ENCODE measurements at places on chromosomes 11 and 22.

DNA sequence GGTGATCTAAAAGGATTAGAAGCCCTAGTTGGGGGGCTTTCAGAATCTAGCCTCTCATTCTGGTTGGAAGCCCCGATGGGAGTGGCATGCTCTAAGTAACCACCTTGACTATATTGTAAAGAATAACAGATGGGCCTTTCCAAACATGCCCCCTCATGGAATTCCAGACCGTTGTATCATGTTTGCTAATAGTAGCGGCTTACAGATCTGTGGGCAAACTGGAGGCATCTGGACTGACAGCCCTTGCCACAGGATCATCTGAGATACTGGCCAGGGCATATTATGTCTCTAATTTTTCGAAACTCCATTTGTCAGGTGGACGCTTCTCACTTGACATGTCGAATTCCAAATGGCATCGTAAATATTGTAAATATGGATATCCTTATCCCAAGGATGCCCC, 10.5 kb downstream of the APIP start:
- DNase-seq: no peak

DNA sequence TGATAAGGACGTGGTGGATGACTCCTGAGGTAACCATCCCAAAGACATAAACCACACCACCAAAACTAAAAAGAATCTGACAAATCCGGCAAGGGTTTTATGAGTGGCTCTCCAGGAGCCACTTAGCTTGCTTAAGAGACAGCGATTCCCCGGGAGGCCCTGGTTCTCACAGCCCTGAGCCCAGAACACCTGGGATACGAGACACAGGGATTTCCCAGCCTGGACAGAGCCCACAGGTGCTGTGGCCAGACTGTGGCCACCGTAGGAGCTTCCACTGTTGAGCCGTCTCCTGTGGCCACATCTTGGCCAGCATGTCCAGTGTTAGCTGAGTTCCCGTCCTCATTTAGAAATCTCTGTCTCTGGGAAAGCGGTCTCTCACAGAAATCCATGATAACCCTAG, 71.2 kb upstream of the ASPHD2 start:
- no peak for DNase-seq

GRCh38 chr11:48169717-48170116, 46.9 kb upstream of the OR4B1 start:
- no peak for DNase-seq

DNA sequence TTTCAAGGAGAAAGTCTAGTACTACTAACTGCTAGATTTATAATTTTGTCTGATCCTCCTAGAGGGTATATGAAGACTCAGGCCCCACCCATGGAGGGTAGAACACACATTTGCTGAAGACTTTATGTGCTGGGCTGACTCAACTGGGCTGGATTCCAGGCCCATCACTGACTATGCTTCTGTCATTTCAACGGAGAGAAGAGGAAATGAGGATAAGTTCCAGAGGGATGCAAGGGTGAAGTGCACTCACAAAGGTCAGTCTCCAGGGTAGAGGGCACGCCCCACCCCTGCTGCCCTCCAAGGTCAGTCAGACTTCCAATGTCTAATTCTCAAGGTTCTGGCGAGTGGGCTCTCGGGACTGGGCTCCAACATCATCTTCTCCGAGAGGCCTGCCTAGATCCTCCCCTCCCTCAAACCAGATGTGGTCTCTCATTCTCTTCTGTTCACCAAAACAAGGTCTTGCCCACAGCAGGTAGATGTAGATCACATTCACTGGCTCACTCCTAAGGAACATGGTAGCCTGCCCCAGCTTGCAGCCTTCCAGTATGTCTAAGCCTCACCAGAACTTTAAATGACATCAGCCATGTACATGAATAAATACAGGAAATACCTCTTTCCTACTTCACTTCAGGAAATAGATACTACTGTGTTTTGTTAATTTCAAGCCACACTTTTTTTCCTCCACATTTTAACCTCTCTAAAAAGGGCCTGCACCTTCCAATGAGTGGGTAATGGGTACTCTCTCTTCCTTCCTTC, 7.3 kb upstream of the C11orf86 start:
- DNase-seq: no peak

- DNase-seq: peak; percentile 85
Observed at GRCh38 chr11:121451986-121452608, at the start of gene SORL1. Gene SORL1 (plus strand): TSS chr11:121452314. CDS start chr11:121452332, 18 bp downstream.

DNA sequence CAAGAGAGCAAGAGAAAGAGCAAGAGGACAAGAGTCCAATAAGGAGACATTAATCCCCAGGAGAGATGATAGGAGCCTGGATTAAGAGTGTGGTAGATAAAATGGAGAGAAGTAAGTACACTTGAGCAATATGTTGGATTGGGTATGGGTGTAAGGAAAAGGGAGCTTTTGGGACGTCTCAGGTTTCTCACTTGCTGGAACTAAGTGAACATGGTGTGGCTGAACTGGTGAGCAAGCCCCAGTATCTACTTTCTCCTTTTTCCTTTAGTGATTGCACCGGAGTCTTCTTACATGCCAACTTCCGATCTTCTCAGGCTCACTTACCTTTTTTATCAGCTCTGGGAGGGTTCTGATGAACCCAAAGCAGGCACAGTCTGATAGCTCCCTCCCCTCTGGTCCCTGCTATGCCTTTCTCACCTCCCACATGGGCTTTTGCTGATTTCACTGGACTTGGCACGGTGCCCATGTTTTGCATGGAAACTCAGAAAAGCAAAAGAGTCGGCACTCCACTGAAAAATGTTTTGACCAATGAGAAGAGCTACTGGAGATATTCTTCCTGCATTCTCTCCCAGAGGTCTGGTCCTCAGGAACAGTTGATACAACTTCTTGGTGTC, 14.5 kb upstream of the APLNR start:
- no peak for DNase-seq

GRCh38 chr22:29784451-29785361, 17.5 kb downstream of the UQCR10 start:
- no peak for DNase-seq

DNA sequence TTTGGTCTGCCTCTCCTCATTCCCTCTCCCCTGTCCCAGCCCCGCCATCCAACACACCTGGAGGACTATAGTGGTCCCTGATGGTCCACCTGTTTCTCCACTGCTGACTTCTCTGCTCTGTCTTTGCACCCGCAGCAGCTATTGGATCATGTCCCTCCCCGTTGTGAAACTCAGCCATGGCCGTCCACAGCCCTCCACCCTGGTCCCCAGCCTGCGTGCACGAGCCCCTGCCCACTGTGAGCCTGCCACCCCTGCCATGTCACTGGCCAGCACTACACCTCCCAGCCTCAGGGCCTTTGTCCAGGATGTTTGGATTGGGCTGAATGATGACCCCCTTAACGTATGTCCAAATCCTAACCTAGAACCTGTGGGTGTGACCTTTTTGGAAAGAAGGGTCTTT, 47.7 kb upstream of the SMIM38 start:
- DNase-seq: no peak

DNA sequence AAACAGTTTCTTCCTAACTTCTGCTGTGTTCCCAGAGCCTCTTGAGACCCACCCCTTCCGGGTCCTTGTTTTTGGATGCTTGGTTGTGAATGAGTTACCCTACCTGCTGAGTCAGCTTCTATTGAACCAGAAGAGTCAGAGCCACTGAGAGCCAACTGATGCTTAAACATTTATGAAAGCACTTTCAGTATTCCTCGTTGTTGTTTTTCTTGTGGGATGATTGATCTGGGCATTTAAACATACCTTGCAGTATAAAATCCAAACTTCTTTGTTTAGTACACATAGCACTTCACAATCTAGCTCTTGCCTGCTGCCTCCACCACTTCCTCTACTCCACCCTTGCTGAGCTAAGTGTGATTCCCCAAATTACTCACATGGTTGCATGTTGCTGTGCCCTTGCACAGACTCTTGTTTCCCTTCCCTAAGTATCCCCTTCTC, 5.5 kb downstream of the PRSS23 start:
- DNase-seq: peak; percentile 48

DNA sequence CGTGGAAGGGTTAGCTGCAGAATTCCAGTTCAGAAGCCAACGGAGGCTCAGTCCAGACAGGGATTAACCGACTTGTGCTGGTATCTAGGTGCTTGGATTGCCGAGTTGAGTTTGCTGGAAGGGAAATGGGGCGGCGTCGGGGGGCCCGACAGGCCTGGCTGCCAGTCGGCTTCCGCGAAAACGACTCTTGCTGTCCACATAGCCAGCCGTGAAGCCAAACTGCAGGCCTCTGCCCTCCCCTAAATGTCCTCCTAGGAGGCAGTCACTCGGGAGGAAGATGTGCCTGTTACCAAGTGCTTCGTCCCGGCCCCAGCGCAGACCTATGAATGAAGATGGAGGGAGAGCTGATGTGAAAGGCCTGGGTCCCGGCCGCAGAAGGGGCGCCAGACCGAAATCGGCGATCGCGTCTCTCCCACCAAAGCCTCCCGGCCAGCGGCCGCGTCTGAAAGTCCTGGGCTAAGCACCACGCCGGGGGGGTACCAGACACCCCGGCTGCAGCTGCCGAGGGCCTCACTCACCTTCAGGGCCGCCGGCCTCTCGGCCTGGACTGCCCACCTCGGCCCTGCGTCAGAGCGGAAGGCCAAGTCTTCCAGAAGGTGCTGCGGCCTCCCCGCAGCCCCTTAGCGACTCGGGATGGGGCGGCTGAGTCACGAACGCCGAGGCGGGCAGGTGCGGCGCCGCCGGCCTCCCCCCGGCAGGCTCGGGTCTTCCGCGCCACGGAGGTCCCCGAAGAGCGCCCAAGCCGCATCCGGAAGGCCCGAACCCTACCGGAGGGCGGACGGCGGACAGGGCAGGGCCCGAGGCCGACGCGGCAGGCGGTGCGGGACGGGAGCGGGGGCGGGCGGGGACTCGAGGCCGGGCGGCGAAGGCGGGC, 7.5 kb downstream of the DPAGT1 start:
- DNase-seq: peak; percentile 48

- no peak for DNase-seq
Observed at GRCh38 chr22:44730490-44731356, 21.7 kb upstream of the ARHGAP8 start.

DNA sequence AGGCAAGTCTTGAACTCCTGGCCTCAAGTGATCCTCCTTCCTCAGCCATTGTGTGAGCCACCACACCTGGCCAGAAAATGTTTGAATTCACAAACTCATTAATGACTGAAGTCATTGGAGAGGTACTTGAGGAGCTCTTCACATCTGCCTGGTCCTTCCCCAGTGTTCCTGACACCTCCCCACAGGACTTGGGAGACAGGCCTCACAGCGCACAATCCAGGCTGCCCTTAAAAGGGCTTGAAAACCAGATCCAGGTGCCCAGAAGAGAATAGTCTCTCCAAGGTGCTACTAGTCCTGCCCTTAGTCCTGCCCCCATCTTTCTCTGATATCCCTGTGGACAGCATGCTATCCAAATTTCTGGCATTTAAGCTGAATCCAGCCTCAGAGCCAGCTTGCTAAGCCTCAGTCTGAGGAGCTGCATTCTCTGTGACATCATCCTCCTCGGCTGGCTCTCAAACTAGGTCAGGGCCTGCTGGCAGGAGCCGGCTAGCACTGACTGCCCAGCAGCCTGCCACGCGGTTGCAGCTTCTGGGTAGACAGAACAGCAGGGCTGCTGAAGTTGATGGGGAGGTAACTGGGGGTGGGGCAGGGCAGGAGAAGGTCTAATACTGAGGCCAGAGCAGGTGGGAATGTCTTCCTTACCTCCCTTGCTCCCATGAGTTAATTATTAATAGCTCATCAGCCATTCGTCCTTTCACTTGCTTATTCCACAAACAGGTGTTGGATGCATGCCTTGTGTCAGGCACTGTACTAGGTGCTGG, 35.3 kb upstream of the NECTIN1 start:
- no peak for DNase-seq

- DNase-seq: no peak
Observed at GRCh38 chr11:126679033-126679432, 321.5 kb downstream of the KIRREL3 start.

- peak; percentile 76 for DNase-seq
Observed at GRCh38 chr11:122882857-122883645, 492 bp downstream of the JHY start.

GRCh38 chr22:29003975-29004646, 57.5 kb downstream of the C22orf31 start:
- no peak for DNase-seq

DNA sequence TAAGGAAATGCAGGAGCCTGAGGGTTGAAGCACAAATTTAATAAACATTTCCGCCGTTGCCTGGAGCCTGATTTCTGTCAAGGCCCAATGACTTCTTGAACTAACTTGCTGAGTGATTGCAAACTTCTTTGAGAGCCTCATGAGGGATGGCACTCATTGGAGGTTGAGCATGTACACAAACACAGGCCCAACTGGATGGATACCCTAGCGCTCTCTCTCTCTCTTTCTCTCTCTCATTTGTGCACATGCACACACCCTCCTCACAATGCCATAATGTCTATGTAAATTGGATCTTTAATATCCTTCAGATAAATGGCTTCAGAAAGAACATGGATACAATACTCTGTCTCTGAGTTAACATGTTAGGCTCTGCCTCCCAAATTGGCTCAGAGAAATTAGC, 597.7 kb upstream of the CADM1 start:
- no peak for DNase-seq

DNA sequence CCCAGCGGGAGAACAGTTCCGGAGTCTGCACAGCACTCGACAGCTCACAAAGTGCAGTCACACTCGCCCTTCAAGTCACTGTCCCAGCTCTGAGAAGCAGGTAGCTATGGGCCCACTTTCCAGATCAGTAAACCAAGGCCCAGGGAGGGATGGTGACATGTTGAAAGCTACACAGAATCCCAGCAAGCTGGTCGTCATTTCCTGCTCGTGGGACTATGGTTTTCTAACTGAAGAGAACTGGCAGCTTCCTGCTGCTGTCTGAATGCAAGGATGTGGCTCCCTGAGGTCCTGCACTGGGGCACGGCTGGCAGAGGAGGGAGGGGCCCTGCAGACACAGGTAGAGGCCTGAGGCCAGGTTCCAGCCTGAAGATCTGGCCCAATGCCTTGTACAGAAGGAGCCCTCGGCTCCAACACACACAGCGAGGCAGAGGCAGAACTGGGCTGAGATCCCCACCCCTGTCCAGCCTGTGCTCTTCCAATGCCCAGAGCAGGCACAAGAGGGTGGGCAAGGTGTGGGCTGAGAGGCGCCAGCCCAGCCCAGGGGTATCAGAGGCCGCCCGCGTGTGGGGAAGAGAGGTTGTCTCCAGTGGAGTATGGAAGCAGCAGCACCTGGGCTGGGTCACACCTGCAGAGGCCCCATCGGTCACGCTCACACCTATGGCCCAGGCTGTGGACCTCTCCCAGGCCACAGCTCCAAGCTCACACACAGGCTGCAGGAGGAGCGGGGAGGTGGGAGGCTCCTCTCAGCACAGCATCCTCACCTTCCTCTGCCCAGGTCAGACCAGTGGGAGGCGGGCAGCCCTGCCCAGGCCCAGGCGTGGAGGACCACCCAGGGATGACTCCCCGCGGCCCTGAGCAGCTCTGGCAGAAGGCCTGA, 119.2 kb downstream of the PHF21B start:
- DNase-seq: no peak

- peak; percentile 60 for DNase-seq
Observed at GRCh38 chr11:3022300-3022967, 30.3 kb upstream of the NAP1L4 start.

GRCh38 chr11:106983991-106984390, 34.3 kb downstream of the GUCY1A2 start:
- DNase-seq: no peak

GRCh38 chr11:56624661-56625110, 10.0 kb upstream of the OR5M1 start:
- peak; percentile 56 for DNase-seq

All from GM12865 (cell line).